ENCODE measurements at places on chromosomes 3 and 15. TPM values are rescaled to one million over a fixed set of nuclear protein-coding genes. Genes with fewer than 3 reads are reported as not detected.

Gene TTLL13
- total RNA-seq: 0.19 TPM

GRCh38 chr15:82585072-82585471 is 44.8 kb upstream of the RPS17 start:
- peaks cover 37% of the 10 kb centered on the region for H3K27me3 ChIP-seq
- no peak overlapping the region for H3K27ac ChIP-seq
- no peak for DNase-seq

GRCh38 chr15:98412852-98413251 is 235.5 kb upstream of the IGF1R start:
- DNase-seq: no peak
- no peaks in the 10 kb centered on the region for H3K36me3 ChIP-seq
- H3K27me3 ChIP-seq: peaks cover 4% of the 10 kb centered on the region
- peak overlapping the region; percentile 59 for H3K27ac ChIP-seq
- no peak overlapping the region for H3K4me3 ChIP-seq

DNA sequence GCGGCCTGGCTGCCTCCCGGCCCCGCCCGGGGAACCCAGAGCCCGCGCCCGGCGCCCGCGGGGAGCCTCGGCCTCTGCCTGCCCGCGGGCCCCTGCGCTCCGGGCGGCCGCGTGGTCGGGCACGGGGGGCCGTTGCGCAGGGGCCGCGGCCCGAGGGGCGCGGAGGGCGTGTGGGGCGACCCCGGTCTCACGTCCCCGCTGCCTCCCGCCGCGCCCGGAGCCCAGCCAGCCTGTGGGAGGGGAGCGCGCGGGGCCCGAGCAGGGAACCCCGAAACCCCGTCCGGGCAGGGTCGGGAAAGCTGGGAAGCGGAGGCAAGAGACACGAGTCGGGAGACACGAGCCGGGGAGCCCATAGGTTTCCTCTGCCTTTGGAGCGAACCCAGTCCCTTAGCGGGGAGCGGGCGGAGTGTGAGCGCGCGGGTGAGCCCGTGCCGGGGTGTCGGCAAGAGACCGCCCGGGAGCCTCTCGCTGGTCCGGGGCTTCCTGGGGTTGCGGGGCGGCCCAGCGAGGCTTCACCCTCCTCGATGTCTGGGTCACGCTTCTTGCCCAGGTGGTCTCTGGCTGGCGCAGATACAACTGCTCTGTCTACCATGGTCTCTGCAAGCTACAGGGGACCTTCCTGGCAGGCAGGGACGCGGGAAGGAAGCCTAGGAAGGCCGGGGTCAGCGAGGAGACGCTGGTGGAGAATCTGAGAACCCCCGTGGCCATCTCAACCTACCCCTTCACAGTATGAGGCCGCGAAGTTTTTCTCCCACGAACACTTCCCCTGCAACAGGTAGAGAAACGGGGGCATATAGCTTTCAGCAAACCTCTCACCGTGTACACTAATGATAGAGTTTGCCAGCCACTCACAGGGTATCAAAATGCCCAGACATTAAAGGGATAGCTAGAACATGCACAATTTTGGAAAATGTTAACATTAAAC is 586 bp downstream of the LRRK1 start:
- H3K4me3 ChIP-seq: peak overlapping the region; percentile 78
- H3K27ac ChIP-seq: peak overlapping the region; percentile 23
- H3K4me1 ChIP-seq: peaks cover 28% of the 10 kb centered on the region
- DNase-seq: no peak
- no peaks in the 10 kb centered on the region for H3K36me3 ChIP-seq

DNA sequence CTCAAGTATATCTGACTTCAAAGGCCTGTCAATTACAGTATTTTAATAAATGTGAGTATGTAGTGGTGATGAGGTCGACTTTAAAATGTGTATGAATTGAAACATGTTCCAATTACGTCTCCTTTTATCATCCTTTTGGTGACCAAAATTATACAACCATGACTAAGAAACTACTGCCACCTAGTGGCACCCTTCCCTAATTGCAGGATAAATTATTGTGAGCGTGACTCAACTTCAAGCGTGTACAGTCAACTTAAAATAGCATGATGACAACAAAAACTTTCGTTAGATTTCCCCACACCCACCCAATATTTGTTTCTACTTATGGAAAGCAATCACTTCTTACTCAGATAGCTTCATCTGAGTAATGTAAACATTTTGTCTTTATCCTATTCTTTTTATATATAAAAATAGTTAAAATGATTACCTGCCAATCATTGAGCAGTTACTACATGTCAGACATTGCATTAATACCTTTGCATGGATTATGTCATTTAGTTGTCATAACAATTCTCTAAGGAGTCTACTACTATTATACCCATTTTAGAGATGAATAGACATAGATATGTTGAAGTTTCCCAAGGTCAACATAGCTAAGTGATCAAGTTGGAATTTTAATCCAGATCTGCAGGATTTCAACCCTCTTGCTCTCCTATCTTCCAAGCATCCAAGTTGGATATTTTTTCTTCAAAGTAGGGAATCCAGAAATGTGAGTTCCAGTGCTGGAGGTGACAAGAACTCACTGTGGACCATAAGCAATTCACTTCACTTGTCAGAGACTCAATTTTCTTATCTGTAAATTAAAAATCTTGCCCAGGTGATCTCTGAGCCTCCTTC is 106.0 kb downstream of the MEX3B start:
- DNase-seq: no peak
- H3K27me3 ChIP-seq: no peaks in the 10 kb centered on the region
- no peak overlapping the region for H3K27ac ChIP-seq

DNA sequence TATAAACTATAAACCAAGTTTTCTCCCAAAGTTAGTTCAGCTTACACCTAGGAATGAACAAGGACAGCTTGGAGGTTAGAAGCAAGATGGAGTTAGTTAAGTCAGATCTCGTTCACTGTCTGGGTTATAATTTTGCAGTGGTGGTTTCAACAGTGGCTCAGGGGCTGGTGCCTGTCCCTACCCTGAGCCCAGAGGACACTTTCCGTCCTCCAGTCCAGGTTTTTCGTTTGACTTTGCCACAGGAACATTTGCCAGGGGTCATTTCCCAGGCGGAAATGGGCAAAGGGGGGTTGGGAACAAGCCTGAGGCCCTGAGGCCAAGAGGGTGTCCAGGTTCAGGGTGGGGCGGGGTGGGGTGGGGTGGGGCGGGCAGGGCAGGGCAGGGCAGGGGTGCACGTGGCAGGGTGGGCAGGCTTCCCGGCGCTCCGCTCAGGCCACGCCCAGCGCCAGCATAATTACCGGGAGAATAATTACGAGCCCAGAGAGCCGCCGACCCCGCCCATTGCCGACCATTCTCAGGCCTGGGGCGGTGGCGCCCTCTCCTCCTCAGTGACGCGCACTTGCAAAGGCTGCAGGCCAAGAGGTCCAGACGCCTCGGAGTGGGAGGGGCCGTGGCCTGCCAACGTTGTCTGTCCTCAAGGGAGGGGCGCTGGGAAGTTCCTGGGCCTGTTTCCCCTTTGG is 70.4 kb downstream of the KLF13 start:
- H3K27ac ChIP-seq: peak overlapping the region; percentile 89
- H3K4me1 ChIP-seq: peaks cover 42% of the 10 kb centered on the region
- DNase-seq: peak; percentile 94
- no peaks in the 10 kb centered on the region for H3K27me3 ChIP-seq
- H3K4me3 ChIP-seq: peak overlapping the region; percentile 22
- no peaks in the 10 kb centered on the region for H3K36me3 ChIP-seq

DNA sequence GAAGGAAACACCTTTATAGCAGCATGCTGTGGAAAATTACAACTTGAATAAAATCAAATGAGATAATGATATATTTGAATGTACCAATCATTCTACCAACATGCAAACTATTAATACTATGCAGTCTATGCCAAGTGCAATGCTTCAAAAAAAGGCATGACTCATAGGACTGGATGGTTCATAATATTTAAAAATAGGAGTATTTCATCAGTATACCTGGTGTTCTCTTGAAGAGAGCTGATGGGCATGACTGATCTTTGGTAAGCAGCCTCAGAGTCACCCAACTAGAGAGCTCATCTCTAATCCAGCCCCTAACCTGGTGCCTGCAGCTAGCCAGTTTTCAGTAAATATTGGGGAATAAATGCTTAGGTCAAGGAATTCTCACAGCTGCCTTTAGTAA is 434.7 kb upstream of the ARRDC4 start:
- no peak for DNase-seq
- H3K36me3 ChIP-seq: no peaks in the 10 kb centered on the region
- no peak overlapping the region for H3K27ac ChIP-seq

GRCh38 chr15:72706266-72706665 is 20.3 kb downstream of the BBS4 start:
- DNase-seq: no peak
- no peaks in the 10 kb centered on the region for H3K27me3 ChIP-seq
- peaks cover 12% of the 10 kb centered on the region for H3K36me3 ChIP-seq
- H3K4me3 ChIP-seq: no peak overlapping the region

Gene GUCA1C
- total RNA-seq: 5.8 TPM

DNA sequence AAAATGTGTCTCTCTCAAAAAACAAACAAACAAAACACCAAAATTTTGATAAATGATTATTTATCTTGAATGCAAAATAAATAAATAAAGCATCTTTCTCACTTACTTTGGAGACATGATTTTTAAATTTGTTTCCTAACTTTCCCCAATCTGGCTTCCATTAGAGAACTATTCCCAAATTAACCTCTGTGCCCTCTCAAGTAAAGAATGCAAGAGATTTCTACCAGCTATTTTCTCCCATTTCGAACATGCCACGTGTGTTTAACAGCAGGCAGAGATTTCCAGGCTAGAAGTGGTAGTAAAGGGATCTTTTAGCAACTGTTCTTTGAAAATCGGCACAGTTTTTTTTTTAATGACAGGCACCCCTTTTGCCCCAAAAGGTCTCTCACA is 269.1 kb downstream of the SHQ1 start:
- no peak for DNase-seq
- H3K4me1 ChIP-seq: no peaks in the 10 kb centered on the region
- H3K27ac ChIP-seq: no peak overlapping the region
- H3K27me3 ChIP-seq: no peaks in the 10 kb centered on the region

DNA sequence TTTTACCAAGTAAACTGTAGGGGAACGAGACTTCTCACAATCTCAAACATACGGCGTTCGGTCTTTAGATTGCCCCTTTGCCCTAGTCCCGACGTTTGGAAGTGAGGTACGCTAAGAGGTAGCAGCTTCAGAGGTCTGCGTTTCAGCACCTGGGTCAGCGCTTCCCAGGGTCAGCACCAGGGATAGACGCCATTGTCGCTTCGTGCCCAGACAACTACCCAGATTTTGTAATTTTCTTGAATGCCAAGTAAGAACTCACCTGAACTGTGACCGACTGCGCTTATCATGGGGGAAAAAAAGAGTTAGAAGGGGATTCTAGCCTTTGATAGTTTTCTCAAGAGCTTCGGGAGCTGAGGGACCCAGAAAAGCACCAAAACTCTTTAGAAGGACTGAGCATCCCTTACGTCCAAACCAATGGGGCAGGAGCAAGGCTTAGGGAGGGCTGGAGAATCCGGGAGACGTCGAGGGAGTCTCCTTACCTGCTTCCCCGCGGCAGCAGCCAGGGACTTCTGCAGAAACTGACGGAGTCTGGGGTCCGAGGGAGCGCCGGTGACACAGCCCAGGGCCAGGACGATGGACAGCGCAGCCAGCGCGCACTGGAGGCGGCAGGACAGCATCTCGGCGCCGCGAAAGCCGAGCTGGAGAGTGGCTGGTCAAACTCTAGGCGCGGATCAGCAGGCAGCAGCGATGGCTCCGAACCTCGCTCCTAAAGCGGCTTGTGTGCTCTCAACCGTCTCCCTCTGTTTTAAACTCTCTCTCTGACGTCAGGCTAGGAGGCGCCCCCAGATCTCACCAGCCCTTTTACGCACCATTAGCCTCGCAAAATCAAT is at the start of gene SST:
Gene SST (minus strand): TSS at position 720 of the 830 bp plus-strand sequence. CDS start 103 bp downstream, at position 617.
- no peak for DNase-seq
- no peaks in the 10 kb centered on the region for H3K4me1 ChIP-seq
- no peaks in the 10 kb centered on the region for H3K36me3 ChIP-seq
- no peak within 1 kb of the TSS for H3K4me3 ChIP-seq
- no peak within 1 kb of the TSS for H3K27ac ChIP-seq
- H3K27me3 ChIP-seq: peaks cover 86% of the 10 kb centered on the region

GRCh38 chr15:51647128-51647562 is 24.6 kb upstream of the DMXL2 start:
- H3K36me3 ChIP-seq: no peaks in the 10 kb centered on the region
- no peak overlapping the region for H3K4me3 ChIP-seq
- H3K27ac ChIP-seq: no peak overlapping the region
- no peaks in the 10 kb centered on the region for H3K27me3 ChIP-seq

- no peak overlapping the region for H3K4me3 ChIP-seq
- no peaks in the 10 kb centered on the region for H3K36me3 ChIP-seq
- H3K27ac ChIP-seq: no peak overlapping the region
- no peak for DNase-seq
- H3K4me1 ChIP-seq: no peaks in the 10 kb centered on the region
- H3K27me3 ChIP-seq: no peaks in the 10 kb centered on the region
Measured at GRCh38 chr3:189598530-189599225, 32.5 kb upstream of the TP63 start.

Gene CCDC39
- total RNA-seq: not detected

Gene RHOV
- total RNA-seq: not detected

GRCh38 chr3:107446706-107447105 is 69.5 kb downstream of the CCDC54 start:
- no peaks in the 10 kb centered on the region for H3K27me3 ChIP-seq
- H3K36me3 ChIP-seq: no peaks in the 10 kb centered on the region
- no peaks in the 10 kb centered on the region for H3K4me1 ChIP-seq
- no peak for DNase-seq

Gene RPL22L1
- total RNA-seq: 12.4 TPM

- no peaks in the 10 kb centered on the region for H3K36me3 ChIP-seq
- H3K27ac ChIP-seq: no peak overlapping the region
- no peaks in the 10 kb centered on the region for H3K27me3 ChIP-seq
Measured at GRCh38 chr3:48180531-48181253, 7.5 kb downstream of the CDC25A start.

Gene ERICH6
- total RNA-seq: 0.55 TPM

GRCh38 chr3:13352621-13353131 is 67.4 kb downstream of the NUP210 start:
- H3K27ac ChIP-seq: no peak overlapping the region
- peaks cover 4% of the 10 kb centered on the region for H3K36me3 ChIP-seq
- no peaks in the 10 kb centered on the region for H3K4me1 ChIP-seq
- H3K4me3 ChIP-seq: no peak overlapping the region

GRCh38 chr3:194640829-194641228 is 7.6 kb upstream of the TMEM44 start:
- peaks cover 49% of the 10 kb centered on the region for H3K36me3 ChIP-seq
- no peaks in the 10 kb centered on the region for H3K27me3 ChIP-seq
- peak overlapping the region; percentile 31 for H3K4me3 ChIP-seq
- H3K27ac ChIP-seq: peak overlapping the region; percentile 86

DNA sequence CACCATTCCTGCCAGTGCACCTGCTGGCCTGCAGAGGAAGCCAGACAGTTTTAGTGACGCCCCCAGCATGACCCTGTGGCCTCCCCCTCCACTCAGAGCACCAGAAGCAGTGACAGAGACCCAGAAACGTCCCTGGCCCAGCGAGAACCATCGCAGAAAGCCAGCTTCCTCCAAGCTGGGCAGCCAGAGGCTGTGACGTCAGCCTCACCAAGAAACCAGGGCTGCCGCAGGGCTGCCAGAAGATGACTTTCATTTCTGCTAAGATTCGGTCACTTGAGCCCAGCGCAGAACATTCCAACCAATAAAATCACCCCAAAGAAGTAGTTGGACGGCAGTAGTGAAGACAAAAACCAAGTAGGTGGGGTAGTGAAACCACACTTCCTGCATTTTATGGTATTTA is 29.6 kb upstream of the RPL32 start:
- peaks cover 16% of the 10 kb centered on the region for H3K4me1 ChIP-seq
- H3K4me3 ChIP-seq: no peak overlapping the region
- peak; percentile 36 for DNase-seq
- H3K27me3 ChIP-seq: peaks cover 23% of the 10 kb centered on the region
- no peaks in the 10 kb centered on the region for H3K36me3 ChIP-seq
- H3K27ac ChIP-seq: no peak overlapping the region

All from left ventricle myocardium inferior (tissue), 1 donor.